Choroid plexus epithelial cell (primary cell): ENCODE measurements at places on chromosomes 7 and 10.

GRCh38 chr10:51029172-51029641 is 45.1 kb upstream of the PRKG1 start:
- no peak for DNase-seq

DNA sequence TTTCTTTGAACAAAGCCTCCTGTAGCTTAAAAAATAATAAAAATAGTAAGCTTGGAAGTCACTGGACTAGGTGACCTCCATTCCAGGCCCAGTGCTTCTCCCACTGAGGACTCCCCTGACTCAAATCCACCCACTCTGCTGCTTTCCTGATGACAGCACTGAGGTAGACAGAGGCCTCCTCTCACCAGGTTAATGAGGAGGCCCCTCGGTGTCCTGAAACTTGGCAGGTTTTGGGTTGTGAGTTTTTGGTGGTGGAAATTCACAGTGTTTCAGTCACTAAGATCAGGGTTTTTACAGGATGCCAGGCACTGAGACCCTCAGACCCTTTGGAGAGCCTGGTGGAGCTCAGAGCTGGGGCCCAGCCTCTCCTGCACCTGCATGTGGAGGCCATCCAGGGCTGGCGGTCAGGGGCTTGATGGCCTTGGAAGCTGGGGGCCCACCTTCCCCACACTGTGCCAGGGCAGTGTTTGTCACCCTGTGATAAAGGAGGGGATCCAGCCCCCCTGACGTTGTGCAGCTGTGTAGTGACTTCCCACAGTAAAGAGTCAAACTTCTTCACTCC is 19.1 kb downstream of the TSPAN14 start:
- DNase-seq = no peak

DNA sequence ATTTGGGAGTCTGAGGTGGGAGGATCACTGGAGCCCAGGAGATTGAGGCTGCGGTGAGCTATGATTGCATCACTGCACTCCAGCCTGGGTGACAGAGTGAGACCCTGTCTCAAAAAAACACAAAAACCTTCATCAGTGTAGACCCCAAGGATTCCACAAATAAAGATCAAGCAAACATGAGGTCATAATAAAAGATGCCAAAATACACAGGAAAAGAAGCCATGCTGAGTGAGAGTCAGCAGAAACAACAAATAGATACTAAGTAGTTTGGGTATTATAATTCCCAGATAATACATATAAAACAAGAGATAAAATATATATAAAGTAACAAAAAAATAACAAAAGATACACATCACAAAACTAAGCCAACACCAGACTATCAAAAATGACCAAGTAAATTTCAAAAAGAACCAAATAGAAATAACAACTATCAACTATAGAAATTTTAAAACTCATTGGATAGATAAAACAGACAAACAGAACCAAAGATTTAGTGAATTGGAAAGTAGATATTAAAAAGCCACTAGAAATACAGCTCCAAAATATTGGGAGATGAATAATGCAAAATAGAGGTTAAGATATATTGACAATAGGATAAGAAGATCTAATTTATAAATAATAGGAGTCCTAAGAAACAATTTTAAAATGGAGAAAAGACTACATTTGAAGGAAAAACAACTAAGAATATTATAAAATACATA is 48.9 kb upstream of the FHIP2A start:
- peak; percentile 21 for DNase-seq

GRCh38 chr7:66167773-66168387 is 37.3 kb upstream of the TPST1 start:
- peak; percentile 84 for DNase-seq

GRCh38 chr7:129468547-129468946 is 33.8 kb upstream of the SMKR1 start:
- no peak for DNase-seq

- DNase-seq = no peak
These were observed 12.7 kb upstream of the LRMDA start for GRCh38 chr10:75418712-75419111.

GRCh38 chr7:42091461-42092291 is 145.3 kb downstream of the GLI3 start:
- peak; percentile 57 for DNase-seq

DNA sequence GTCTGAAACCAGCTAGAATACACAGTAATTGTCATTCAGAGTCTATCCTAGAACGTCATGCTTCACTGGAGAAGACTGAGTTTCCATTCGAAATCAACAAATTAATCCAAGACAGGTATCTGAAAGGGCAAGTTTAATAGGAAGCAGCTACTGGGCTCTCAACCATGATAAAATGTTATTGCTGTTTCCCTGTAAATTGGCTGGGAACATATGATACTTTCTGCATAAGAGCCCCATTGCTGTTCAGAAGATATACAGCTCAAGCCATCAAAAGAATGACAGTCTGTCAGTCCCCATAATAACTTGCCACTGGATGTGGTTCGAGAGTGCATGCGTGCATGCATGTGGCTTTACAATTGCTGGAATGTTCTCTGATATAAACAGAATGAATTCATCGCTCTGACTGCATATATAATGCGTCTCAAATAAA is 129.0 kb downstream of the HIBADH start:
- no peak for DNase-seq

DNA sequence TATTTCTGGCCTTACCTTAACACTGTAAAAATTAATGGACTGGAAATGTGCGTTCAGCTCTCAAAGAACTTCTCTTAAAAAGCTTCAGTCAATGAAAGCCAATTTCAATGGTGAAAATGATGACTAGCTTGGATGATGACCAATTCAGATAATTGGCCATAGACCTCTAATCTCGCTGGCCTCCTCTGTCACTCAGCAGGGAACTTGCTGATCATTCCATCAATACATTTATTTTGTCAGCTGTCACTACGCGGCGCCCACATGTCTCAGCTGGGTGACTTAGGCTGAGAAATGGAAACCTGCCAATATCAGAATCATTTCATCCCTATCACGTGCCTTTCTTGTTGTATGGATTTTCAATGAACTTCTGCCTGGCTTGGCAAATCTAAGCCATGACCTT is 673.0 kb upstream of the AUTS2 start:
- DNase-seq = no peak

DNA sequence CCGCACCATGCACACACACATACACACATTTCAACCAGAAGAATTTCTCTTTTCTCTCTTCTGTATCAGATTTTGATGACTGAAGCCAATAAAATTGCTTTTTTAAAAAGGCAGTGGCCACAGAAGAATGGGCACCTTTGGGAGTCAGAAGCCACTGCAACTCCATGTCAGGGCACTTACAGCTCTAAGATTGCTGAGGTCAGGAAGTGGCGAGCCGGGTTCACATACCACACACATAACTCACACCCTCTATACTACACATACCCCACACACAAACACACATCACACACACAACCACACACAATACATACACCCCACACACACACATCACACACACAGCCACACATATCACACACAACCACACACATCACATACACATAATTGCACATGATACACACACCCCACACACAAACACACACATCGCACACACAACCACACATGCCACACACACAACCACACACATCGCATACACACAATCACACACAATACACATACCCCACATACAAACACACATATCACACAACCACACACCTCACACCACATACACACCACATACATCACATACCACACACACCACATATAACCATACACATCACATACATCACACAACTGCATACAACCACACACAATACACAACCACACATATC is 31.2 kb downstream of the GPRIN2 start:
- peak; percentile 90 for DNase-seq

GRCh38 chr10:117360016-117360415 is 15.2 kb downstream of the PDZD8 start:
- no peak for DNase-seq

- peak; percentile 69 for DNase-seq
These were observed 97.2 kb upstream of the LYZL1 start for GRCh38 chr10:29191674-29192073.

- no peak for DNase-seq
These were observed 43.8 kb upstream of the KMT2C start for GRCh38 chr7:152479595-152479994.

DNA sequence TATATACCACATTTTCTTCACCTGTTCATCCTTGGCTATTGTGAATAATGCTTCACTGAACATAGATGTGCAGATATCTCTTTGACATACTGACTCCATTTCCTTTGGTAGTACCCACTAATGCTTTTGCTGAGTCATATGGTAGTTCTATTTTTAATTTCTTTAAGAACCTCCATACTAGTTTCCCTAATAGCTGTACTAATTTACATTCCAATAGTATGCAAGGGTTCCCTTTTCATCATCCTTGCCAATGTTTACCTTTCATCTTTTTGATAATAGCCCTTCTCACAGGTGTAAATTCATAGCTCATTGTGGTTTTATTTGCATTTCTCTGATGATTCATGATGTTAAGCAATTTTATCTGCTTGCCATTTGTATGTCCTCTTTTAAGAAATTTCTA is 159.9 kb downstream of the CALCR start:
- no peak for DNase-seq

- DNase-seq = peak; percentile 92
These were observed 12.9 kb downstream of the TECTB start for GRCh38 chr10:112295853-112296830.

GRCh38 chr7:82740246-82740848 is 296.8 kb upstream of the CACNA2D1 start:
- DNase-seq = peak; percentile 87

DNA sequence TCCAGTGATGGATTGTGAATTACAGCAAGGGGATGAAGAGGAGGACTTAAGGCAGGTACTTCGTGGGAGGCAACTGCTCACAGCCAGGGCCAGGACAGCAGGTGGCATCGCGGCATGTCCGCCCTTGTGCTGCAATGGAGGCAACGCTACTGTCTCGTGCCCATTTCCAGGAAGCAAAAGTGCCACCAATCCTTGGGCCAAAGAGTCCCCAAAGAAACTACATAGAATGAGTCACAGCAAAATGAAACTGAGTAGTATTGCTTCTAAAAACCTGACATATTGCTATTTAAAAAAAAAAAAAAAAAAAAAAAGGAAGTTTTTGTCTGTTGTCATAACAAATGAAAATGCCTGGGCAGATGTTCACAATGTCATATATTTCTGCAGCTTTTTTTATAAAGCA is 46.6 kb downstream of the RSU1 start:
- no peak for DNase-seq

- no peak for DNase-seq
These were observed 100.7 kb downstream of the SEMA3E start for GRCh38 chr7:83548250-83548649.

GRCh38 chr10:116684781-116685180 is 57.6 kb downstream of the HSPA12A start:
- DNase-seq = no peak

- DNase-seq = no peak
These were observed 658.2 kb downstream of the GATA3 start for GRCh38 chr10:8712656-8713055.

- DNase-seq = no peak
These were observed 262.6 kb downstream of the CSTF2T start for GRCh38 chr10:51436805-51437204.

GRCh38 chr10:75283078-75283670 is 47.4 kb upstream of the COMTD1 start:
- DNase-seq = no peak

DNA sequence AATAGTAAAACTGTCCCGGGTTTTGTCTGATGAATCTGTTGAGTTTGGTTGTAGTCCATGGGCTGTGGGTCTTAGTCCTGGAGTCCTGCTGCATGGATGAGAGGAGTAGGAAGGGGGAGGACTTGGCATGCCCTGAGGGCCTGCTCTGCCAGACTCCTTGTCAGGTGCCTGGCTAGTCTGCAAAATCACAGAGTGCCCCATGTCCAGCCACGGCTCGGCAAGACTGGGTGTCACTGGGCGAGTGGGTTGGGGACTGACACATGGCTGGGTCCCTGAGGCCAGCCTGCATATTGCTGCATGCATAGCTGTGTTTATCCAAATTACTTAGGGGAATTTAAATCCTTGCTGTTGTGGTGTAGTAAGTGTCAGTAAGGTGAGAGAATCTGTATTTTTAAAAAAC is 9.7 kb downstream of the MINDY4 start:
- no peak for DNase-seq

- no peak for DNase-seq
These were observed 193.0 kb upstream of the KMT2E start for GRCh38 chr7:104820836-104821535.

DNA sequence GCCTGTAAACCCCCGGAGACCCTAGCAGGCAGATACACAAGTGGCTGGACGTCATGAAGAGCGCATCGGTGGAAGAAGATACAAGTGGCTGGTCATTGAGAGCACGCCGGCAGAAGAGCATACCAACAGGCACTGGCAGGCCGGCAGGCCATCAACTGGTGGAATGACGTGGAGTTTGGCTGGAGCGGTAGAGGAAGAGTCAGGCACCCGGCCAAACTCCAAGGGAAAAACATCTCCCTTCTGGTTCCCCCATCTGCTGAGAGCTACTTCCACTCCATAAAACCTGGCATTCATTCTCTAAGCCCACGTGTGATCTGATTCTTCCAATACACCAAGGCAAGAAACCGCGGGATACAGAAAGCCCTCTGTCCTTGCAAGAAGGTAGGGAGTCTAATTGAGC is 113.4 kb upstream of the NPSR1 start:
- DNase-seq = no peak

- DNase-seq = peak; percentile 34
These were observed 58.2 kb downstream of the LANCL2 start for GRCh38 chr7:55423277-55423711.

GRCh38 chr7:5634107-5634950 is 147.1 kb downstream of the RNF216 start:
- peak; percentile 68 for DNase-seq

DNA sequence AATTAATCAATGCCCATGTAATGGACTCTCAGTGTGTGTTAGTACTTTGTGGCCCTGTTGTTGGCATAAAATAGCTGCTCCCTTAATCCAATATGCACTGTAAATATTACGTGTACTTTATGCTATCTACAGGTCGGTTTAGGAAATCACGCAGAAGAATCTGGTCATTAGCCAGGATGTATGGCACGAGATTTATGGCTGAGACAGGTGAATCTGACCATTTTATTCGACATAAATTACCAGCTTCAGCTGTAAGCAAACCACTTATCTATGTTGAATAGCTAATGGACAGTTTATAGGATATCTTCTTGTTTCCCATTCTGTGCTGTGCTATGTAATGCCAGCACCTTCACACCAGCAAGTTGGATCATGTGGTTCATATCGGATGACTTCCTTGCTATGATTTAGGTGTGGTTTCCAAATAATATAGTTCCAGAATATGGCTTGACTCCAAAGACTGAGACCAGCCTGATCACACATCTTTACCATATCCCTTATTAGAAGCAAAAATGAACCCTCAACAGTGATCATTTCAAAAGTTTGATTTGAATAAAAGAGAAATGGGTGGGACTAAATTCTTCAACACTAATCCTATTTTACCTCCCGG is 301.4 kb downstream of the AHR start:
- DNase-seq = no peak

- DNase-seq = no peak
These were observed 201.3 kb downstream of the MAD1L1 start for GRCh38 chr7:2031451-2031845.

GRCh38 chr10:70169649-70170364 is 507 bp downstream of the SAR1A start:
- DNase-seq = peak; percentile 32

DNA sequence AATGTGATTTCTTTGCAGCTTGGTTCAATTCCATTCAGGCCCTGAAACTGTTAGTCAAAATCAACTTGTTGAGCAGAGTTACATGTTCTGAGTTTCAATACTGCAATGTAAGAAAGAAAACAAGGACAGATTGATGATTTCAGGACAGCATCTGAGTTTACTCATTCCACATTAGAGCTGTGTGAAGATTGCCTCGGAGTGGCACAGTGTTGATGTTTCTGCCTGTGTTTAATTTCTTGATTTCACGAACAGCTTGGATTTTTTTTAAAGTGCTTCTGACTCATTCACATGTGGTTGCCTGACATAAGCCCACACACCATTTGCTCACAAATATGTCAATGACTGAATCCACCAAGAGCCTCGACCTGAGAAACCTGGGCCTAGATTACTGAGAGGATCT is 101.2 kb upstream of the PARD3 start:
- DNase-seq = peak; percentile 95
